MV-4-11 (cell line): ENCODE measurements at places on chromosomes 5 and 9.

DNA sequence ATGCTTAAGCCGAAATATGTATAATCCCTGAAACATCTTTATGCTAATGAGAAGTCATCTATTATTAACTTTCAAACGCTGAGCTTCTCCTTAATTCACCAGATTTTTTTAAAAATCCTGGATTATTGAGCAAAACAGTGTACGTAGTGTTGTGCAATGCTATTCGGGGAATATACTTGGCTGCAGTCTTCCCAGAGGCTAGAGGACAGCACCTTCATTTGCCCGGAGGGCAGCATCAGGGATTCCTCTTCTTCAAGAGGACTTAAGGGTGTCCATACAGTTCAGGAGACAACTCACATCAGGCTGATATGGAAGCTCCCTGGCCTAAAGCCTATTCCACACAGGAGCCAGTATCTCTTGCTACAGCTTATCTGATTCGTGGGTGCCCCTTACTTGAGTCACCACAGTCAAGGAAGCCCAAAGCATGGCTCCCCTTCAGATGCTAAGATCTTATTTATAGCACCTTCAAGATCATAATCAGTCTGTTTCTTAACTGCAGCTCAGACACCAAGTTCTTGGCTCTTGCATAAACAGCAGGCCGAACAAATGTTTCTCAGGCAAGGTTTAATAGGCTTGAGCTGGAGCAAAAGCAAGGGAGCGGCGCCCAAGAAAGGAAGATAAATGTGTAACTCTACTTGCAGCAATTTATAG is 29.4 kb downstream of the NUTM2F start:
- no peak for DNase-seq

- no peak for DNase-seq
Observed at GRCh38 chr5:115961381-115962238, 665 bp upstream of the LVRN start.

DNA sequence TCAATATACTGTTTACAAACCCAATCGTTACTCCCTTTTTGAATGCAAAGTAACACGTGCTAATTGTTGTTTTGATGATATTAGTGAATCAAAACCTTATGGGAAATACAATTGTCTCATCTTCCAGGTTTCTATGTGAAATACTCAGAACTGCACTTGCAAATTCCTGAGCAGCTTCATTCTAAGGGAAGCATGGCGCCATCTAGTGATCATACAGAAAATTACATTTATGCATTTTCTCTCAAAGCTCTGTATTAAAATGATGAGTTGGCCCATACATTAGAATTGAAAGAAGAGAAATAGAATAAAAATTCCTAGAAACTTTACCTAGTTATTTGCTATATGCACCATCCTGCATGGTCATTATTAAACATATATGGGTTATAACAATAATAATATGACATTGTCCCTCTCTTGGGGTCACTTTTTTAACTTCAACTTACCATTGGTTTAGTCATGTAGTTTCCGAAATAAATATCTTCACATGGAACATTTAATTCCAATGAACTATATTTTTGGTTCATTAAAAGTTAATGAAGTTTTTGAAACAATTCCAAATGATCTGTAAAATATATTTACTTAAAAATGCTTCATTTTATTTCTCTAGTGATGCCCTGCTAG is 220.0 kb downstream of the PDE4D start:
- peak; percentile 22 for DNase-seq

GRCh38 chr5:68554571-68555279 is 339.2 kb downstream of the PIK3R1 start:
- DNase-seq, result no peak

DNA sequence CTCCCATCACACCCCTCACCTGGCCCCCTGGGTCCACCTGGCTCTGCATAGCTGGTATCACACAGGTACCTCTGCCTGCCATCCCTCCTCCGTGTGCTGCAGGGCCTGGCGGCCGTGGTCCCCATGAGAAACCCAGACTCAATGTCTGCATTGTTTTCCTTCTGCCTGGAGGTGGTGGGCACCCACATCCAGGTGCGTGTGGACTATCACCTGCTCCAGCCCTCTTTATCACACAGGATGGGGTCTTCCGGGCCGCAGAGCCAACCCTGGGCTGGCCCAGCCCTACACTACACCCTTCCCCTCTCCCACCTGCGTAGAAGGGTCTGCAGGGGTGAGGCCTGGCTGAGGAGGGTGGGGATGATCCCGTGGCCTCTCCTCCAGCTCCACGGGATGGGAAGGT is 7.0 kb upstream of the FUT7 start:
- DNase-seq, result no peak

DNA sequence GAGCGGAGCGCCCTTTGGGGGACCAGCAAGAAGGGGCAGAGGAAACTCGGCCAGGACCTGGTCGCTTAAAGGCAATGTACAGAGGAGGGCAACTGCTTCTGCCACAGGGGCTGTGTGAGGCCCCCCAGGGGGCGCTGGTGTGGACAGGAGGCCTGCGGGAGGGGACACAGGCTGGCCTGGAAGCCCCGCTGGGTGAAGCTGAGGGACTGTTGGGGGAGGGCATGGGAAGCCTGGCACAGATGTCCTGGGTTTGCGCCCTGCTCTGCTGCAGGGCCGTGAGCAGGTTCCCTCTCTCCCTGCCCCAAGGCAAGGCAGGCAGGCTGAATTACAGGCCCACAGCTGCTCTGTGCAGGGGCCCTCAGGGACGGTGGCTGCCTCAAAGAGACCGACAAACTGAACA is 5.4 kb downstream of the MED22 start:
- DNase-seq, result no peak

- no peak for DNase-seq
Observed at GRCh38 chr9:120480707-120481106, 99.3 kb downstream of the CDK5RAP2 start.

GRCh38 chr9:4424038-4424437 is 66.2 kb upstream of the SLC1A1 start:
- DNase-seq, result no peak

DNA sequence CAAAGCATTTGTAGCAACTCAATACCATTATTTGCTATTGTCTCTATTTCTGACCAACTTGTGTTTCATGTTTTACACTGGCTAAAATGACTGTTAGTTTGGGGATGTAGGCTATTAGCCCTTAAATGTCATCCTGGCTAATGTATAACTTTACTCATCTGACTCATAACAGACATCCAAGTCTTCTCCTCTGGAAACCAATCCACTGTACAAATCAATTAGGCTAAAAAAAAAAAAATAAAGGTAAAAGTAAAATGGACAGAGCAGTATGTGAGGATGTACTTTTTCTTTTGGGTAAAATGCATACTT is 20.6 kb downstream of the MEGF9 start:
- DNase-seq, result no peak

DNA sequence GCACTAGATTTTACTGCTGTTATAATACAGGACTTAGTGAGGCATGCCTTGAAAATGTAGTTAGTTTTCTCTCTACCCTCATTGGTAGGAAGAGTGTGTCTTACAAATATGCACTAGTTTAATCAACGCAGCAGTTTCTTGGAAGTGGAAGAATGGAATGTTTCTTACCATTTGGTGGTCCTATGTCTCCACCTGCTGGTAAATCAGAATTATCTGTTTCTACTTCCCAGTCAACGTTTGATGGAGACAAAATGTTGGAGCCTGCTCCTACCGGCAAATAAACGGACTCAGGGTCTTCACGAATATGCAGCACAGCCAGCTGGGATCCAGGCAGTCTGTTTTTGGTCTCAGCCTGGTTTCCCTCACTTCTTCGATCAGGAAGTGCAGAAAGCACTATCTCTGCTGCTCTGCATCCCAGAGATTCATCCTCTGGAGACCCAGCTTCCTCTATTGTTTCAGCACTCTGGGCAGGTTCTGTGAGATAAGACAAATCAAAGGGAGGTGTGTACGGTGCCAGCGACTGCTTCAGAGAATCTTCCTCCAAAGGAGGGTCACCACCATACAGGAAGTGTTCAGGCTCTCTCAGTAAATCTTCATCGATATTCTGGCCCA is 59.5 kb upstream of the PCA3 start:
- DNase-seq, result peak; percentile 67

DNA sequence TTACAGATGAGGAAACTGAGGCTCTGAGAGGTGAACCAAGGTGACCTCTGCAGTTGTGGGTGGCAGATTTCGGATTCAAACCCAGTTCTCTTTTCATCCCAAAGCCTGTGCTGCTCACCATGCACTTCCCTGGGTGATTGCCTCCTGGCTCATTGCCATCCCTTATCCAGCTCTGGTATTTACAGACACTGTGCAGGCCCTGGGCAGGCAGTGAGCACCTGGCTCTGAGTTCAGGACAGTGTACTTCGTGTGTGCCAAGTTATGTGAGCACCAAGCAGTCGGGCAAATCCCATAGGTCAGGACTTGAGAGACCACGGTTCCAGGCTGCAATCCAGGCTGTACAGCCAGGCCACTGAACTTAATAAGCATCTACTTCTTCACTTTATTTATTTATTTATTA is 1.4 kb downstream of the LRSAM1 start:
- no peak for DNase-seq

- DNase-seq, result no peak
Observed at GRCh38 chr5:173197375-173197891, 37.6 kb downstream of the NKX2-5 start.

DNA sequence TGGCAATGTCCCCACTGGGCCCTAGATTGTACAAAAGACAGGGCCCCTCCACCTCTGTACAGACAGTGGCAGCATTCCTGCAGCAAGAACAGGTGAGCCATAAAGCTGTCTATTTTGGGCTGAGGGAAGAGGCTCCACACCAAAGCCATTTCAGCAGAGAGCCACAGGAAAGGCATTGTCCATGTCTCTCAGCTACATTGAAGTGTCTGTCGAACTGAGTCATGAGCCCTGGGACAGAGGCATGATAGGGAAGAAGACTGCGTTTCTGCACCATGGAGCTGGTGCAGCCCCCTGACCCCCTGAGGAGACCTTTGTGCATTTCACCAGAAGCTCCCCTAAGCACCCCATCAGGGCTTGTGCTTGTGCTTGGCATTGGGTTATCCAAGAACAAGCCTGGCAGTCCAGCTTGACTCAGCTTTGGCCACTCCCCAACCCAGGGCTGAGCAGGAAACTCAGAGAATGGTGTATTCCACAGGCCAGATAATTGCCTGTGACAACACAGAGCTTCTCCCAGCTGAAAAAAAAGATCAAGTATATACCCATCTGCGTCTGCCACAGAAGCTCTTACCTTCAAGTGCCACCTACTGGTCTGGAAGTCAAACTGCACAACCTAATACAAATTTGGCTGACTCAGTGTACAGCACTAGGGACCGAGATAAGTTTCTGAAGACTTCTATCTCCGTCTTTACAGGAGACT is 5.9 kb upstream of the FRMD3 start:
- peak; percentile 77 for DNase-seq

DNA sequence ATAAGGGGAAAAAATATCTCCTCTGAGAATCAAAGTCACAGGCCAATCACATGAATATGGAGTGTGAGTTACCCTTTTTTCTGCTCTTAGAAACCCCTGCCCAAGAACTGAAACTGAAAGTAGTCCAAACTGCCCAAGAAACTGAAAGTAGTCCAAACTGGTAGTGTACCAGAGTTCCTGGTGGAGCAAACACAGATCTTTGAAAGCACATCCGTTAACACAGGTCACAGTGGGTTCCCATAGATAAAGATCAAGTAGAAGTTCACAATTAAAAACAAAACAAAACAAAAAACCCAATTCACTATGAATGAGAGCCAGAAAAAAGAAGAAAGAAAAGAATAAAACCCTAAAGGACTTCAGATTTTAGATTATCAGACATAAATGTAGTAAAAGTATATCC is 332.4 kb upstream of the EFNA5 start:
- peak; percentile 50 for DNase-seq

GRCh38 chr9:130665029-130665430 is 636 bp downstream of the PRDM12 start:
- no peak for DNase-seq

DNA sequence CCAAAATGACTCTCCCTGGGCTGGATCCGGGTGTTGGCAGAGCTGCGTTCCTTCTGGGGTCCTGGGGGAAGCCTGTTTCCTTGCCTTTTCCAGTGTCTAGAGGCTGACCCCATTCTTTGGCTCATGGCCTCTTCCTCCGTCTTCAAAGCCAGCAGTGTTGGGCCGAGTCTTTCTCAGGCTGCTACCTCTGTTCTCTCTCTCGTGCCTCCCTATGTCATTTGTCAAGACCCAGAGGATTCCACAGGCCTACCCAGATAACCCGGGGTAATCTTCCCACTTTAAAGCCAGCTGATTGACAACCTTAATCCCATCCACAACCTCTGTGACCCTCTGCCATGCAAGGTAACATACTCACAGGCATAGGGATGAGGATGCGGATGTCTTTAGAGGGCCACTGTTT is 55.0 kb upstream of the KCNMB1 start:
- DNase-seq, result no peak

GRCh38 chr5:149358294-149358651 is 427 bp downstream of the PCYOX1L start:
- DNase-seq, result peak; percentile 57

DNA sequence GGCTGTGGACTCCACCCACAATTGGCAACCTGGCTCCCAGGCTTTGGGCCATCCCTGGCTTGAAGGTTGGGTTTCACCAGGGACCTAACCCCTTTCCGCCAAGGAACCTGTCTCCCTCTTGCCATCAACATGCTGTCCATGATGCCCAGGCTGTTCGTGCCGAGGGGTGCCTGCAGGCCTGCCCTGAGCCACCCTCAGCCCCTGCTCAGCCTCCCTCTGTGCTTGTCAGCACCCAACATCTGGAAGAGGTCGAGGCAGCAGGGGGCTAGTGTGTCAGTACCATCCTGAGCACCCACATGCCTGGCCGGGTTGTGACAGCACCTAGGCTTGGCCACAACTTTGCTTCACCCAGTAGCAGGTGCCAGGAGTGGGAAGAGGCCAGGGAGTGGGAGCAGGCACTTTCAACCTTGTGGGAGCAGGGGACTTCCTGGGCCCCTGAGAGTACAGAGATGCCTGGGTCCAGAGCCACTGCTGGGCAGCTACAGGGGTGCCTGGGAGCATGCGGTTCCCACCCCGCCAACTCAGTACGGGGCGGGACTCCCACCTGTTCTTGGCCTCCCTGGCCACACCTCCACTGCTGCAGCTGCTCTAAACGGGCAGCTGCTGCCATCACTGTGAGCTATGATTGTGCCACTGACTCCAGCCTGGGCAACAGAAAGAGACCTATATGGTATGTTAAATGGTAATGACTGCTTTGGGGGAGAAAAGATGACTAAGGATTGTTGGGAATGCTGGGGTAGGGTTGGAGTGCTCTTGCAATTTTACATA is 6.3 kb downstream of the PDCD1LG2 start:
- no peak for DNase-seq

DNA sequence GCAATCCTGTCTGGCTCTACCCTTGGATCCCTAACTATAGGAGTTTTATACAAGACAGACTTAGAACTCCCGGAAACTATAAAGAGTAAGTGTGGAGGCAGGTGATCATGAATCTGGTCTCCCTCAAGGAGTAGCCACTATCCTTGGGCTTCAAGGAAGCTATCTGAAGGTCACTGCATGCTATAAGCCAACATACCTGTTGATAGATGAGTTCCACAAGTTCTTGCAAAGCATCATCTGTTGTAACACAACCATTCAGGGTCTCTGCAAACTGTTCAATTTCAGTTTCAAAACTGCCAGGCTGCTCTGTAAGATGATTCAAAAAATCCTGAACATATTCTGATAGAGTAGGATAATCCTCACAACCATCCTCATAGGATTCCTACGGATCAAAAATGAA is 9.3 kb downstream of the PAIP1 start:
- DNase-seq, result no peak
